ENCODE measurements at places on chromosomes 5 and 9.

- no peak for DNase-seq
These were observed 685.6 kb downstream of the CETN3 start for GRCh38 chr5:89723907-89724306.

GRCh38 chr5:21623831-21624230, 1229.3 kb downstream of the CDH12 start:
- DNase-seq: no peak

GRCh38 chr5:146799231-146799630, 79.3 kb downstream of the PPP2R2B start:
- DNase-seq: no peak

GRCh38 chr9:4296217-4296616, 3.7 kb downstream of the GLIS3 start:
- peak; percentile 34 for DNase-seq

GRCh38 chr5:149039506-149039905, 23.4 kb downstream of the SH3TC2 start:
- DNase-seq: no peak

DNA sequence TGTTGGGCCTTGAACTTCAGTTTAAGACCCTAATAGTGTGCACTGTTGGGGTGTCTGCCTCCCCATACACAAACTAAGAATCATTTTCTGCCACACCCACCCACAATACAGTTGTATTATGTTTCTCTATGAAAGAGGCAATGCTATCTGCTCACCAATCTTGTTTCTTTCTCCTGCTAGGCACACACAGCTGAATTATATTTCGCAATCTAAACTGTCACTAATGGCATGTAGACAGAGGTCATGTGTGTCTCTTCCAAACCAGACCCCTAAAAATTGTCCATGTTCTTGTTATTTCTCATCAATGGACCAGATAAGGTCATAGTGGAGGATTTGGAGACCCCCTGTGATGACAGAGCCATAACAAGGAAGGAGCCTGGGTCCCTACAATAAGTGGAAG, 57.3 kb downstream of the RIGI start:
- no peak for DNase-seq

- no peak for DNase-seq
These were observed 509.8 kb upstream of the TLE4 start for GRCh38 chr9:79061752-79062616.

GRCh38 chr5:62306323-62306895, 403 bp downstream of the KIF2A start:
- peak; percentile 52 for DNase-seq

DNA sequence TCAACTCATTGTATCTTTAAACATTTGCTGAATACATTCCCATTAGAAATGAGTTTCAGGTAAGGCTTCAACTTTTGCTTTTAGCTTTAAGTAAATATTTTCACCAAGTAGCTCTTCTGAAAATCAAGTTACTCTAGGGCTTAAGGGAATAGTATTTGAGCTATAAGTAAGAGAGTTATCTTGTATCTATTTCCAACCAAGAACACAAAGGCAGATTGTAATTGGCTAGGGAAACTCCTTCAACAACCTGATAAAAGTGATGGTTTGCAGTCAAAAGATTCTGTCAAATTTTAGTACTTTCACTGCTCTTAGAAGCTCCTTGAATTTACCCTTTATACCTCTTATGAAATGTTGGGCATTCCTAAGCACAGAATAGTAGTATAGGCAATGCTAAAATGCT, 13.0 kb downstream of the ELL2 start:
- no peak for DNase-seq

GRCh38 chr9:24961762-24962161, 416.1 kb upstream of the IZUMO3 start:
- no peak for DNase-seq

GRCh38 chr5:160464466-160464797, 42.8 kb downstream of the PTTG1 start:
- DNase-seq: no peak

- no peak for DNase-seq
These were observed 5.1 kb upstream of the CLINT1 start for GRCh38 chr5:157864067-157864466.

DNA sequence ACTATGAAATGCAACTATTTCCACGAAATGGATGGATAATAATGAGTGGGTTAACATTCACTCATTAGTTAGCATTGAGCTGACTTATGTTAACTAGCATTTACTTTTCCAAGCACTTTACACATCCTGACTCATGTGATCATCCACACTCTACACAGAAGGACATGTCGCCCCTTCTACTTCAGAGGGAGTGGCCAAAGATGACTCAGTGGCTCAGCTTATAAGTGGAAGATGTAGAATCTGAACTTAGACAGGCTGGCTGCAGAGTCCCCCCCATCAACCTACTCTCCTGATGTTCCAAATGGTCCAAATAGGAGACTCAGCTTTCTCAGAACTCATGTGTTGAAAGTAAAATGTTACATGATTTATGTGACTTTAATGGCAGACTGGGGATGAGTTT, 146.0 kb downstream of the ADCY2 start:
- no peak for DNase-seq

- no peak for DNase-seq
These were observed 146.1 kb downstream of the MAST4 start for GRCh38 chr5:66742083-66742895.

GRCh38 chr5:172740428-172741205, 30.4 kb downstream of the DUSP1 start:
- peak; percentile 32 for DNase-seq

DNA sequence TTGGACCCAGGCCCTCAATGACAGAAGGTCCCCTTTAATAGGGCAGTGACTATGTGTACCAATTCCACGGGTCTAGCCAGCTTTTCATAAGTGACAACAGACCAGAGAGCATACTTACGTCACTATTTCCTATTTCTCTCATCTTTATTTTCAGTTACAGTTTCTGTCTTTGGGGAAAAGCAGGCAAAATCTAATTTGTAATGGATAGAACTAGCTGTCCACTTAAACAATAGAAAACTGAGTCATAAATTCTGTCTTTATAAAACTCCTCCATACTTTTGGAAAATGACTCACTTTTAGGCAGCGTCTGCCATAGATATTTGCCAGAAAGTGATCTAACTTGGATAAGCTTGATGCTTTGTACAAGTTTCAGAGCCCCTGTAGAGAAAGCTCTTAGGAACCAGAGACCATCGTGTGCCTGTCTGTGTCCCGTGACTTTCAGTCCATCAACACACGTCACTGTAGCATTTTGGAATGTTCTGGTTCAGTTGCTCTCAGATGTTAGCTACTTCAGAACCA, 101.9 kb downstream of the F2RL2 start:
- DNase-seq: no peak

- peak; percentile 36 for DNase-seq
These were observed 23.7 kb upstream of the TAS2R1 start for GRCh38 chr5:9653811-9654210.

DNA sequence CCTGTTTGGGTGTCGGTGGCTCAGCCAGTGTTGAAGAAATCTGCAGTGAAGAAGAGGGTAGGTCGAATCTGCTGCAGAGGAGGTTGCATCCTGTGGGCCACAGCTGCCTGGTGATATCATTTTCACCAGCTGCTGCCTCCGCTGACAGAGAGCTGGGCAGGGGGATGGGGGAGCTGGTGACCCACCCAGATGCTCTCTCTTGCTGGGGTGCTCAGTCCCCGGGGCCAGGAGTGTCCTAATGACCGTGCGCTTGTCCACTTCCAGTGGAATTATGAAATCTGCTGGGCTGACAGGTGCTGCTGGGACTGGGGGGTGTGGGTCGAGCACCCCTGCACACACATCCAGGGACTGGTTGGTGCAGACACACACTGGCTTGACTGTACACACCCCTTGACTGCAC, 83.2 kb upstream of the IRX4 start:
- no peak for DNase-seq

GRCh38 chr9:115781070-115781736, 372.4 kb upstream of the PAPPA start:
- no peak for DNase-seq

DNA sequence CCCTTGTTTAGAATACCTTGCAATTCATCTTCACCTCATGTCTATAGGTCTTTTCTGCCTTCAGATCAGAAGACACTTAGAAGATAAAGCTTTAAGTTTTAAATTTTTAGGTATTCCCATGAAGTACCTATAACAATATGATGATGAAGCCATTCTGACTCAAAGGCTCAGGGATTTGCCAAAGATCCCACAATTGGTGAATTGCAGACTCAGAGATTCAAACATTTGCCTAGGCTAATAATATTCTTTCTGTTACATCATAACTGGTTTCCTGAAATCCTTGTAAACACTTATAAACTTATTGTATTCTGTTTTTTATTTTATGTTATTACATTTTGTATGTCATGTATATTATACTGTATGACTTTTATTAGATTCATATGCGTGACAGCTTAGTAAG, 62.8 kb upstream of the ZFAND5 start:
- no peak for DNase-seq

- DNase-seq: no peak
These were observed 196.3 kb downstream of the PAX5 start for GRCh38 chr9:36837431-36838405.

Data from Caki2 (cell line).